M059J (cell line): ENCODE measurements at places on chromosomes 1 and 21. TPM values are rescaled to one million over a fixed set of nuclear protein-coding genes. Genes with fewer than 3 reads are reported as not detected.

Gene NTRK1
- total RNA-seq: not detected in 2 replicates

- no peak for DNase-seq
These were observed 193.9 kb downstream of the NFIA start for GRCh38 chr1:61276246-61276645.

DNA sequence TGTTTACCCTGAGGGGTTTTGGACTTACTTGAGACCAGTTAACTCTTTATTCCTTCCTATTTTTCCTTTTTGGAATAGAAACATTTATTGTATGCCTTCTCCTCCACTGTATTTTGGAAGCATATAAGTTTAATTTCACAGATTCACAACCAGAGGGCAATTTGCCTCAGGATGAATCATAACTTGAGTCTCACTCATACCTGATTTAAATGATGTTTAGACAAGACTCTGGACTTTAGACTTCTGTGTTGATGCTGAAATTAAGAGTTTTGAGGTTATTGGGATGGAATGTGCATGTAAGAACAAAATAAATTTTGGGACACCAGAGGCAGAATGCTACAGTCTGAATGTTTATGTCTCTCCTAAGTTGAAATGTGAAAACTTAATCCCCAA, 7.1 kb upstream of the ADAM30 start:
- peak; percentile 22 for DNase-seq

DNA sequence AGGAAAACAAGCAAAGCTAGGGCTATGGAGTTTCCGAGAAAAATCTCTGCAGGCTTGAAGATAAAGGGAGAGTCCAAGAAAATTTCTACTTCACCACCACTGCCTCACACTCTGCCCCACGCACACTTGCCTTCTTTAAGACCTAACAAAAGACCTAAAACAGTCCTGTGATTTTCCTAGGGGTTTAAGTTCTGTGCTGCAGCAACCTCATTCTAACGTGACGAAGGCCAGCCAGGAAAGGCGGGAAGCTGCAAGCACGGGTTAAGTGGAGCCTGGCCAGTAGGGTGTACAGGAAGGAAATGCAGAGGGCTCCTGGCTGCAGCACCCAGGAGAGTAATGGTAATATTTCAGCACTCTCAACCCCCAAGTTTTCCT, 1.5 kb downstream of the SPATA6 start:
- DNase-seq: no peak

DNA sequence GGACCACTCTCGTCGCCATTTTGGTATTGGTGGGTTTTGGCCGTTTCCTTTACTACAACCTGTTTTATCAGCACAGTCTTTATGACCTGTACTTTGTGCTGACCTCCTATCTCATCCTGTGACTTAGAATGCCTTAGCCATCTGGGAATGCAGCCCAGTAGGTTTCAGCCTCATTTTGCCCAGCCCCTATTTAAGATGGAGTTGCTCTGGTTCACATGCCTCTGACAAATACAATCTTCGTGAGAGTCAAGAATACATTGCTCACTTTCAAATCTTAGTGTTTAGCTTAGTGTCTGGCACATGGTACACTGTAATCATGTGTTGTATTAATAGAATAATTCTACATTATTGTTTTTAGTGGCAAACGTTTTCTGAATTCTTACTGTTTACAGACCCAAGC, 88.9 kb downstream of the BACH1 start:
- DNase-seq: no peak

Gene AADACL3
- total RNA-seq: not detected in 2 replicates

Gene CYYR1
- total RNA-seq: not detected in 2 replicates

DNA sequence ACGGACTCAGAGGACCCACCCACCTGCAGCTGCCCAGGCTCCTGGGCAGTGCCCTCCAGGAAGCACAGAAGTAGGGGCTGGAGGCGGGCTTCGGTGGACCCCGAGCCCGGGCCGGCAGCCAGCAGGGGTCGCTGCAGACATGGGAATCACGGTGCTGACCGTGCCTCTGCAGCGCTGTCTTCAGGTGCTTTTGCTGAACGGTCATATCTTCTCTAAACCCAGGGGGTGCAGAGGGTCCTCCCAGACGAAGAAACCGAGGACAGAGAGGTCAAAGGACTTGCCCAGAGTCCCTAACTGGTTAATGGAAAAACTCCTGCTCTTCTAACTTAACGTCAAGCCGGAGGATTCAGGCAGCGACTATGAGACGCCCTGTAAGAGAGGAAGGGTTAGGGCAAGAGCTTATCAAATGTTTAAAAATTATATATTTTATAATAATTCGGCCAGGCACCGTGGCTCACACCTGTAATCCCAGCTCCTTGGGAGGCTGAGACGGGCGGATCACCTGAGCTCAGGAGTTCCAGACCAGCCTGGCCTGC, 21.5 kb upstream of the LEFTY2 start:
- no peak for DNase-seq

Gene NR1I3
- total RNA-seq: not detected in 2 replicates

GRCh38 chr1:116106646-116107045, 4.6 kb upstream of the MAB21L3 start:
- DNase-seq: no peak

Gene ACTL8
- total RNA-seq: 0.07 and 0.39 TPM in 2 replicates

DNA sequence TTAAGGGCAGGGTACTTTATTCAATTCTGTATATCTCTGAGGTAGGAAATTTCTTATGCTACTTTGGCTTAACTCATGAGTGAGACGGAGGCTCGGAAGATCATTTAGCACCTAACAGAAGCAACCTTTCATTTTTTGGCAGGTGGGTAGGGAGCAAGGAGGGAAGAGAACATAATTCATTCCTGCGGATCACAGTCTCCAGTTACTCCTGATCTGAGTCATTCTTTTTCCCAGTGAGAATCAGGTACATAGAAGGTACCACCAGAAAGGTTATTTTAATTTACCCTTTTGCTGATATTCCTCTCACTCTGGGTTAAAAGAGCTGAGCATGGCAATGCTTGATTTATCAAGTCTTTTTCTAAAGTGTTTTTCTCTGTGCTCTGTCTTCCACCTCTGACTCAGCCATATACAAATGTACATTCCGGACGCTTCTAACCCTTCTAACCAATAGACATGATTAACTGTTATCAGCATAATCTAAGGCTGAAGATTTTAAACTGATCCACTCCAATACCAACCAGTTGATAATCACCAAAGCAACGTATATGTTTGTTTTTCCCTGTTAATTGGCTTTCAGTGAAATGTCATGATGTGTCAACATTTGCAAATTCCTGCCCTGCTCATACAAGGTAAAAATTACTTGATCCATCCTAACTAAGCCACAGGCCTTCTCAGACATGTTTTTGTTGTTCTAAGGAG, 271.7 kb downstream of the DUSP10 start:
- DNase-seq: no peak

Gene PTPRC
- 0.49 and 4.5 TPM in 2 replicates for total RNA-seq

DNA sequence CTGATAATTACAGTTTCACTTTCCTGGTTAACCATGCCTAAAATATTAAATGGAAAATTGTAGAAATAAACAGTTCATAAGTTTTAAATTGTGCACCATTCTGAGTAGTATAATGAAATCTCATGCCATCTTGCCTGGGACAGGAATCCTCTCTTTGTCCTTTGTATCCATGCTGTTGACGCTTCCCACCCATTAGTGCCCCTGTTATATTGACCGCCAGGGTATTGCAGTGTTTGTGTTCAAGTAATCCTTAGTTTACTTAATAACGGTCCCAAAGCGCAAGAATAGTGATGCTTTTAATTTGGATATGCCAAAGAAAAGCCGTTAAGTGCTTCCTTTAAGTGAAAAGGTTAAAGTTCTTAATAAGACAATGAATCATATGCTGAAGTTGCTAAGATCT, 41.7 kb downstream of the RPRD2 start:
- no peak for DNase-seq

Gene ABCA4
- 0.15 TPM in 1 of 2 replicates, not detected in the other for total RNA-seq

DNA sequence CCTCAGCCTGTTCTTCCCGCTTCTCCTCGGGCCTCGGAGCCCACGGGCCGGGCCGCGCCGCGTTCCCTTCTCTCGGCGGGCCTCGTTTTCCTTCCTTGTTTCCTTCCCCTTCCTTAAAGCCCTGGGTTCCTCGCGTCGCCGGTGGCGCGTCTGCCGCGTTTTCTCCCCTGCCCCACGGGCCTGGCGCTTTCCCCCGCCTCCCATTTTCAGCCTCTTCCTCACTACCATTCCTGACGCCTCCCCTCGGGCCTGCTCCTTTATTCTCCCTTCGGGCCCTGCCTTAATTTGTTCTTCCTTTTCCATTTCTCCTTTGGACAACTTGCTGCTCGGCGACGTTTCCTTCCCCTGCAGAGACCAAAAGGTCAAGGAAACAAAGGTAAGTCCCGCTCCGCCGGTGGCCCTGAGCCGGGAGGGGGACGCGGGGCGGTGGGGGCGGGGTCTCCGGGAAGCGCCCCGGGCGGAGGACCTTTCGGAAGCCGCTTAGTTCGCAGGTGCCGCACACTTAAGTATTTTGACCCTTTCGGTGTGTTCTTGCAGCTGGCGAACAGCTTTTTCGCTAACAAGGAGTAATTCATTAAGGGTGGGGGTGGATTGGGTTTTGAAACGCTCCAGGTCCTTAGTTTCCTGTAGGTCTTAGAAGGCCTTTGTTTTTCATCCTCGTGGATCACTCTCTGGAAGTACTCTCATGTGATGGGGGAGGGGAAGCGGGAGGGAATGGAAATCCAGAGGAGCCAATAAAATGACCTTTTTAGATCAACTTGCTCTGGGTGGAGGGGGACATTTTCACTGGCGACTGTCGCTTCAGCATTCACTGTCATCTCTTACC, 780 bp downstream of the YTHDF2 start:
- DNase-seq: peak; percentile 52

Gene TNNI3K
- total RNA-seq: not detected in 2 replicates

- no peak for DNase-seq
These were observed 32.2 kb downstream of the STUM start for GRCh38 chr1:226580625-226581270.

- no peak for DNase-seq
These were observed 163.9 kb upstream of the LRRC7 start for GRCh38 chr1:69403756-69404320.
